ENCODE measurements at places on chromosomes 5 and 9.

DNA sequence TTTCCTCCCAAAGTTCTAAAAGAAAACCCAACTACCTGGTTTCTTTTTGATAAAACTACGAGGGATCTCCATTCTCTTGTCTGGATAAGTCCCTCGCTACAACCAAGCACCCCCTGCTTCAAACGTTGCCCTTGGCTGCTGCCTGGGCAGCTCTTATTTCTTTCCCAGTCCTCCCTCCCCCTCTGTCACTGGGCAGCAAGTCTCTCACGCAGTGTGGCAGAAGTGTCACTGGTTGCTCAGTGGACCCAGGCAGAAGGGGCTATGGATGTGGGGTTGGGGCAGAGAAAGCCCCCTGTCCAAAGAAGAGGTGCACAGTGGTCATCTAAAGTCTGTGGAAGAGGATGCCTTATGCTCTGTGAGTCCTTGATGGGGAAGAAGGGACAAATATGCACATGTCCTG is 7.2 kb upstream of the SMIM32 start:
- DNase-seq = no peak

DNA sequence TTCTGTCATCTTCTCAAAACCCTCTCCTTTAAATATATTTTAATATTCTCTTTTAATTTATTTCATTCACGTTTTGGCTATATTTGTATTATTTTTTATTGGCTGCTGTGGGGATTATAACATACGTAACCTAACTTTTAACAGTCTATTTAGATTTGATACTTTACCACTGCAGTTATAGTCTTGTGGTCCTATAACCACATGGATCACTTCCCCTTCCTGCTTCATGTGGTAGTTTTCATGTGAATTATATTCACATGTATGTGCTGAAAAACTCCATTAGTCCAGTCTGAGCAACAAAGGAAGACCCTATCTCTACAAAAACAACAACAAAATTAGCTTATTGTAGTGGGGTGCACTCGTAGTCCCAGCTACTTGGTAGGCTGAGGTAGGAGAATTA is 34.3 kb downstream of the CENPP start:
- DNase-seq = no peak

GRCh38 chr5:136423944-136424606 is 58.7 kb upstream of the TRPC7 start:
- no peak for DNase-seq

GRCh38 chr5:132076202-132076830 is 2.7 kb downstream of the CSF2 start:
- DNase-seq = no peak

DNA sequence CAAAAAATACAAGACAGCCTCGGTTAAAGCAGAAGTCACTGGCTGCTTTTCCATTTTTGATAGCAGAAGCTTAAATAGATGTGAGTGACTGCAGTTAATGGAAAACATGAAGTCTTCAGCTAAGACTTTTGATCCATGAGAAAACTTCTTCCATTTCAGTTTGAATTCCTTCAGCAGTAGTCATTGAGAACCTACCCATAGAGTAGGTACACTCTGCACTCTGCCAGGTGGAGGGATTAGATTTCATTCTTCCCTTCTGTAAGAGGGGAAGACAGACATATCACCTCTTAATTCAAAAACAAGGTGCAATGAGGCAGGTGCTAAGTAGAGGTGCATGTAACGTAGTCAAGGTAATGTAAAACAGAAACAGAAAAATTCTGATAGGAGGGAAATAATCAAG is 26.7 kb upstream of the XPA start:
- DNase-seq = no peak

- DNase-seq = no peak
Measured at GRCh38 chr9:96503918-96504317, 53.9 kb downstream of the HABP4 start.

- no peak for DNase-seq
Measured at GRCh38 chr5:10109299-10109698, 140.4 kb downstream of the ATPSCKMT start.
